ENCODE measurements at places on chromosomes 11 and 22. TPM values are rescaled to one million over a fixed set of nuclear protein-coding genes. Genes with fewer than 3 reads are reported as not detected.

Gene MS4A1
- not detected for total RNA-seq

GRCh38 chr11:14314127-14314526 is 44.9 kb downstream of the RRAS2 start:
- H3K27ac ChIP-seq, result peak overlapping the region; percentile 17
- H3K4me1 ChIP-seq, result peaks cover 58% of the 10 kb centered on the region
- H3K4me3 ChIP-seq, result no peak overlapping the region
- H3K36me3 ChIP-seq, result peaks cover 1% of the 10 kb centered on the region

Gene IGLL1
- not detected for total RNA-seq

Gene PNPLA5
- not detected for total RNA-seq

DNA sequence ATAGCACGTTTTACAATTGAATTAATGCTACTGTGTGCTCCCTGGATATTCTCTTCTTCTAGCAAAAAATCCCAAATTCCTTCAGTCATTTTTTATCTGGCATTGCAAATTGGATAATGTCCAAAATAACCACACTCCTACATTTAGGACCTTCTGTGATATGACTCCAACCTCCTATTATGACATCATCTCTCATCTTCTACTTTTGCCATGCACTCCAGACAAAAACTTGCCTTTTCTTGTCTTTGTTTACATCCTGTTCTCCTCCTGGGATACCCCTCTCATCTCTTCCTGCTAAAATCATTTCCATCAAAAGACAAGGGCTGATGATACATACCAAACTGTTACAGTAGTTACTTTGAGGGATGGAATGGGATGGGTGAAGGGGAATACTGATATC is 20.6 kb upstream of the TMEM218 start:
- no peaks in the 10 kb centered on the region for H3K27me3 ChIP-seq
- H3K36me3 ChIP-seq, result no peaks in the 10 kb centered on the region
- no peak overlapping the region for H3K4me3 ChIP-seq
- H3K4me1 ChIP-seq, result peaks cover 30% of the 10 kb centered on the region
- no peak for DNase-seq
- no peak overlapping the region for H3K27ac ChIP-seq

DNA sequence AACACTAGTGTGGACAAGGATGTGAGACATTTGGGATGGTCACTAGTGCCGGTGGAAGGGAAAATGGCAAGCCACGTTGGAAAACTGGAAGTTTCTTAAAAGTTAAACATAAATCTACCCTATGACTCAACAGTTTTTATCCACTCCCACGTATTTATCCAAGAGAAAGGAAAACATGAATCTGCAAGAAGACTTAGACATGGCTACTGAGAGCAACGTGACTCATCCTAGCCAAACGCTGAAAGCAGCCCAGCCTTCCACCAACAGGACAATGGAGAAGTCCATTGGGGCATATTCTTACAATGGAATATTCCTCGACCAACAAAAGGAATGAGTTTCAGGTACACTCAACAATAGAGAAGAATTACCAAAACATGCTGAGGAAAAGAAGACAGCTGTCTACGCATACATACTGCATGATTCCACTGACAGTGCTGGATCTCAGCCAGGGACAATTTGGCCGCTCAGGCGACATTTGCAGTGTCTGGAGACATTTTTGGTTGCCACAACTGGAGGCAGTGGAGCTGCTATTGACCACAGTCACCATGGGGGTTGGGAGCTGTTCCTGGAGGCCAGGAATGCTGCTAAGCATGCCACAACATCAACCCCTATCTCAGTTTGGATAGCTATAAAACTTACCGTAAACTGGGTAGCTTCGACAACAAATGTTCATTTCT is 21.2 kb downstream of the SYT13 start:
- no peaks in the 10 kb centered on the region for H3K36me3 ChIP-seq
- H3K4me3 ChIP-seq, result no peak overlapping the region
- peak overlapping the region; percentile 72 for H3K27ac ChIP-seq
- DNase-seq, result no peak

GRCh38 chr22:49146511-49146910 is 681.2 kb downstream of the BRD1 start:
- H3K27me3 ChIP-seq, result peaks cover 9% of the 10 kb centered on the region
- no peak overlapping the region for H3K4me3 ChIP-seq
- DNase-seq, result no peak

- H3K4me1 ChIP-seq, result no peaks in the 10 kb centered on the region
- H3K27ac ChIP-seq, result no peak overlapping the region
- no peaks in the 10 kb centered on the region for H3K36me3 ChIP-seq
- H3K4me3 ChIP-seq, result no peak overlapping the region
Observed at GRCh38 chr11:104169091-104169490, 5.1 kb upstream of the PDGFD start.
